ENCODE measurements at places on chromosomes 5 and 9. TPM values are rescaled to one million over a fixed set of nuclear protein-coding genes. Genes with fewer than 3 reads are reported as not detected.

ACER2 gene
- 5.6 TPM for total RNA-seq

FBP1 gene
- 0.80 TPM for total RNA-seq

SPINK7 gene
- total RNA-seq, result not detected

FOXI1 gene
- not detected for total RNA-seq

C9 gene
- not detected for total RNA-seq

DNA sequence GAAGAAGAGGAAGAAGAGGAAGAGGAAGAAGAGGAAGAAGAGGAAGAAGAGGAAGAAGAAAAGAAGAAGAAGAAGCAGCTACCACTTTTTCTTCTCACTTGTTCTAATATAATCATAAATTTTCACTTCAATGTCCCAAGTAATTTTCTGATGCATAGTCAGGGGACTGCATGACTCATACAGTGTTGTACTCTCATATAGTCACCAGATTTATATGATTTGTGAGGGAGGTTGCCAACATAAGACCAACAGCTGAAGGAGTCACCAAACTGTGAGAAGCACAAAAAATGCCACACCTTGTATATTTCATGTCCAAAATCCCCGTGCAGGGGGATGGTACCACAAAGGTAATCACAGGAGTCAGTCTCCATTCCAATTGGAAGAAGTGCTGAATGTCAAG is 32.7 kb upstream of the DMRTA1 start:
- H3K36me3 ChIP-seq, result no peaks in the 10 kb centered on the region
- no peak overlapping the region for H3K27ac ChIP-seq
- peaks cover 14% of the 10 kb centered on the region for H3K4me1 ChIP-seq
- H3K27me3 ChIP-seq, result no peaks in the 10 kb centered on the region
- H3K4me3 ChIP-seq, result no peak overlapping the region

DNA sequence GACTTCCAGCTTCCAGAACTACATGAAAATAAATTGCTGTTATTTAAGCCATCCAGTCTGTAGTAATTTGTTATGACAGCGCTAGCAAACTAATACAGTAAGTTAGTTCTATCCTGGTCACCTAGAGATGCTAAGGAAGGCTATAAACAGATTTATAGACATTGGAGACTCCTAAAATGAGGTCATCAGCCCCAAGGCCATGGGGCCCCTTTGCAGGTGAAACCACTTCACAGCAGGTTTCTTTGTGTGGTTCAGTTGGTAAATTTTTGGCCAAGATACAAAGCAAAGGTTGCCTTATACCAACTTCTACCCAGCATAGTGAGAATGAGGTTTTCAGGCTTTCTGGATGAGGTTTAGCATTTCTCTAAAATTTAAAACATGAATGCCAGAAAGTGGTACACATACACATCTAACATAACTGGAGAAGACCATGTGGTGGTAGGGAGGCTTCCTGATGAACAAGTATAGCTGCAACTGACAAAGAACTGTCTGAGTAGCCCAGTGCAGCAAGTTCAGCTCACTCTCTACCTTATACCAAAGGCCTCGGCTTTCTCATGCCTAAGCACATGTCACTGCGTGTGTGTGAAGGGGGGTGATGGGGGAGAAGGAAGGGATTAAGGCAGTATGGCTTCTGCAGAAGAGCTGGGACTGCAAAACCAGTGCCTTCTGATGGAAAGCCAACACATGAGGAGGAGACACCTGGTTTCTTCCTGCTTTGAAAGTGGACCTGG is 264.6 kb upstream of the TAS2R1 start:
- H3K27ac ChIP-seq, result peak overlapping the region; percentile 14
- H3K27me3 ChIP-seq, result peaks cover 3% of the 10 kb centered on the region
- DNase-seq, result no peak

GRCh38 chr9:131490514-131490913 is 12.2 kb upstream of the POMT1 start:
- no peaks in the 10 kb centered on the region for H3K27me3 ChIP-seq
- no peak overlapping the region for H3K27ac ChIP-seq
- H3K4me3 ChIP-seq, result no peak overlapping the region
- H3K4me1 ChIP-seq, result no peaks in the 10 kb centered on the region

GRCh38 chr5:88770276-88771257 is 112.4 kb downstream of the MEF2C start:
- no peaks in the 10 kb centered on the region for H3K27me3 ChIP-seq
- H3K36me3 ChIP-seq, result peaks cover 7% of the 10 kb centered on the region
- no peak overlapping the region for H3K4me3 ChIP-seq

DNA sequence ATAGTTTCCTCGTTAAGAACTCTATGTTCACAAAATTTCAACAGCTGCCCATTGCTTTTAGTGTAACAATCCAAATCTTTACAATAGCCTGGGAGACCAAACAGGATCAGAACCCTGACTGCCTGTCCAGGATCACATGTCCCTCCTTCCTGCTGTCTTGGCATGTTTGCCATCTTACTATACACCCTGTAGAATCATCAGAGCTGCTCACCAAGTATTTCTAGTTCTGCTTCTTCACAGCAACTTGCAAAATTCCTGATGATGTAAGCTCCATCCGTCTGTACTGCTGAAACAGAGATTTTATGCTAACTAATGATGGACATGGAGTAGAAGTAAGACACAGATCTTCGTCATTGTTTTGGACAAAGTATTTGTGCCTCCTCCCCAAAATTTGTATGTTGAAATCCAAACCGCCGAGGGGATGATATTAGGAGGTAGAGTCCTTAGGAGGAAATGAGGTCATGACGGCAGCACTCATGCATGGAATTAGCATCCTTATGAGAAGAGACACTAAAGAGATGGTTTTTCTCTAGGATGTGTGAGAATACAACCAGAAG is 464.9 kb upstream of the BRINP1 start:
- no peak for DNase-seq
- no peak overlapping the region for H3K4me3 ChIP-seq
- H3K27me3 ChIP-seq, result peaks cover 25% of the 10 kb centered on the region
- peaks cover 4% of the 10 kb centered on the region for H3K4me1 ChIP-seq

DNA sequence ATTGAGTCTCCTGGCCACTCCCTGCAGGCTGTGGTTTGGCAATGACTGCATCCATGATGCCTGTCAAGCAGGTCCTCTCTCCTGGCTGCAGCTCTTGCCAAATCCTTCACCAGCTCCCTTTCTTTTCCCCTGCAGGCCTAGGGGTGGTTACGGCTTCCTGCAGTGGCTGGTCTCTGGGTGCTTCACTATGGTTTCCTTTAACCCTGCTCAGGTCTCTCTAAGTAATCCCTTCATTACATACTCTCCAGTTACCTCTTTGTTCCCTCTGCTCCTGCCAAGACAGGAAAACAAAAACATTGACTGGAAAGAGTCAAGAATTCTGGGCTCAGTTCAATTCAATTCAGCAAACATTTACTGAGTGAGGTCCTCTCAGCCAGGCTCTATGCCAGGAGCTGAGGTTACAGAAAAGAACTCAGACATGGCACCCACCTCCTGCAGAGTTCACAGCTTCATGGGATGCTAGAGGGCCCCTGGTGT is 19.8 kb upstream of the PTPN3 start:
- H3K4me1 ChIP-seq, result peaks cover 5% of the 10 kb centered on the region
- no peak overlapping the region for H3K27ac ChIP-seq
- H3K36me3 ChIP-seq, result no peaks in the 10 kb centered on the region
- no peak overlapping the region for H3K4me3 ChIP-seq
- H3K27me3 ChIP-seq, result peaks cover 24% of the 10 kb centered on the region

DNA sequence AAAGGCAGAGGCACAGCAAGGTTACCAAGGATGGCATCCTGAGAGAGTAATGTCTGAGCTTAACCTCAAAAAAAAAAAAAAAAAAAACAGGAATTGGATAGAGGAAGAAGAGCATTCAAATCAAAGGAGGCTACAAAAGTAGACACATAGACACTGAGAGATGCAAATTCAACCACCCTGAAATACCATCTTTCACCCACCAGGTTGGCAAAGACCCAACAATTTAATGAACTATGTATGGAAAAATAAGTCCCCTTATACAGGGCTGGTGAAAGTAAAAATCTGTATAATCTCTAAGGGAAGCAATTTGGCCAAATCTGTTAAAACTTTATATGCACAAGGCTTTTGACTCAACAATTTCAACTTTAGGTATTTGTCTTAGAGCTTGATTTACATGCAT is 4.9 kb downstream of the NADK2 start:
- peaks cover 31% of the 10 kb centered on the region for H3K4me1 ChIP-seq
- peak overlapping the region; percentile 61 for H3K4me3 ChIP-seq
- H3K36me3 ChIP-seq, result no peaks in the 10 kb centered on the region
- no peak for DNase-seq
- no peaks in the 10 kb centered on the region for H3K27me3 ChIP-seq

DNA sequence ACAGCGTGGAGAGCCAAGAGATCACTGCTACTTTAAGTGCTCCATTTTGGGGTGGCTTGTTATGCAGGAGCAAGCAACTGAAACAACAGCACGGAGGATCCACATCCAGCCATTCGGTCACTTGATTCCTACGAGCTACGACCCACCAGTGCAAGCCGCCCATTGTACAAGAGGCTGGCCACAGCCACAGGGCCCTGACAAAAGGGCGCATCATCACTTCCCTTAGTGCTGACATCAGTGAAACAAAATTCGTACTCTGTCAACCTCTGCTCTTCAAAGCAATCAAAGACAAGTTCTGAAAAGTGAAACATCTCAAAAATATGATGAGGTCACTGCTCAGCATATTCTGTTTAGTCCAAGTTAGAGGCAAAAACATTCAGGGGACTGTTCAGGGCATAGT is 168.4 kb downstream of the GADD45G start:
- no peaks in the 10 kb centered on the region for H3K4me1 ChIP-seq
- H3K27ac ChIP-seq, result no peak overlapping the region
- no peak overlapping the region for H3K4me3 ChIP-seq
- H3K36me3 ChIP-seq, result no peaks in the 10 kb centered on the region
- DNase-seq, result no peak
- no peaks in the 10 kb centered on the region for H3K27me3 ChIP-seq

Measured in neural crest cell (in vitro differentiated cells).